Cerebellum (tissue), 4 donors: ENCODE measurements at places on chromosomes 6 and 20. TPM values are rescaled to one million over a fixed set of nuclear protein-coding genes. Genes with fewer than 3 reads are reported as not detected.

Gene HCRTR2
- 10.2 TPM for total RNA-seq

Gene PI16
- total RNA-seq, result 0.73 TPM

Gene ZNF184
- total RNA-seq, result 16.3 TPM

Gene RAD21L1
- total RNA-seq, result not detected

Gene FAM209B
- not detected for total RNA-seq

DNA sequence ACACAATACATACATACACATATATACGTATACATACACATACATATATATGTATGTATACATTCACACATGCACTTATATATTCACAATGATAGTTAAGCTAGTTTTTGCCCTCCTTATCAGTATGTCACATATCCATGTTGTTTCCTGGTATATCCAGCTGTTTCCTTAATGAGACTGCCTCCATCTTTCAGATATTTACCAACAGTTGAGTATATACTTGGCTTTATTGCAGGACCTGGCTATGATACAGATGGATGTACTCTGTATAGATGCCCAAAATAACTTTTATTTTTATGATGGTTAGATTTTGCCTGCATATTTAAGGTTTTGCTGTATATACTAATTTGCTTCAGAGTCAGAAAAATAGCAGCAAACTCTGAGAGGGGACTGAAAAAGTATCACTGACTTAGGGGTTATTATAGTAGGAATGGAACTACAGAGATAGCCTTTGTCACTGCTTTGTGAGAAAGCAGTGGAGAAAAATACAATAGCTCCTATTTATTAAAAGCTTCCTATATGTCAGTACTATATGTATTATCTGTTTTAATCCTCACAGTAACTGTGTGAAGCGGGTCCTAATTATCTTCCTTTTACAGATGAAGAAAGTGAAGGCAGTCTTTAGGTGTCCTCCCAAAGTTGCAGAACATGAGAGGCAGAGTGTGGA lies 35.5 kb downstream of the CARMIL1 start:
- no peak for DNase-seq

DNA sequence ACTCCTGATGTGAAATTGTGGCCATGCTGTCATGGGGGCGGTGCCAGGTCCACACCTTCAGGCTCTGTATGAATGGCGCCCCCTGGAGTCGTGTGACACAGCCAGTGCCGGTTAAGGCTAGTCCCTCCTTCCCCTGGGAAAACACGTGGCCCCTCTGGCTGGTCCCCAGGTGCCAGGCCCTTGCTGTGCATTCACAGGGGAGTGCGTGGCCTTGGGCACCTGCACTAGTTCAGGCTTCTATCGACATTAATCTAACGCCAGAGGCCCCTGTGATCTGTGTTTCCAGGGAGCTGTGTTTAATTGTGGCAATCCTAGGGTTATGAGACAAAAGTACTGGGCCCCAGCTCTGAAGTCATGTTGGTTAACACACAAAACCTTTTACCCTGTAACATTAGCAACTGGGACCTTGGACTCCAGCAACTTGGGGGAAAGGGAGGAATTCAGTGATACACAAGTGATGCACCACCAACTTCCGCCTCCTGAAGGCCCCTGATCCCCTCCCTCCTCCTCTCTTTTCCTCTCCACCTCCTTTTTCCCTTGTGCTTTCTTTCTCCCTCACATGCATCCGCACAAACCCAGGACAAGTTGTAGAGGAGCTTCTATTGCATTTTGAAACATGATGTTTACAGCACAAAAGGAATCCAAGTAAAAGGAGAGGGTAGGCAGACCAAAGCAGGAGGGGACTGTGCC lies 74.0 kb downstream of the SSR1 start:
- no peak for DNase-seq

DNA sequence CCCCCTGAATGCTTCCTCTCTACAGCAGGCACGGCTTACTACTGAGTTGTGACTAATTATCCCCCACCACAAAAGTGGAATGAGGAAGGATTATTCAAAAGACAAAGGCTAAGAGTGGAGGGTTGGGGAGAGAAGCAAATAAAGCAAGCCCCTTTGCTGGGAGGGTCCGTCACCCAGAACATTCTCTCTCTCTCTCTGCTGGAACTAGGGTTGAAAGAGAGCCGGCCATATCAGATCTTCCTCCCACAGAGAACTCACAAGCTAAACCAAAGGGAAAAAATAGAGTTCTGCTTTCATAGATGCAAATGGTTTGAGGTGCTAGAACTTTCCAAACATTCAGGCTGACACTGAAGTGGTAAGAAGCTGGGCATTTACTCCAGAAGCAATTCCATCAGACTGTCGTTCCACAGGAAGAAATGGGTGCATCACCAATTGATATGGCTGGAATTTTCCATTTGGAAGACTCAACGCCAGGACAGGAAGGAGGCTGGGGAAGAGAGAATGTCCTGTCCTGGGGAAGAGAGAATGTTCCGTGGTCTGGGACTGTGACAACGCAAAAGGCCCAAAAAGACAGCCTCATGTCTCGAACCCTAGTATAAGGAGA lies 7.9 kb downstream of the ZMYND8 start:
- no peak for DNase-seq

GRCh38 chr20:37077009-37077408 lies 18.8 kb downstream of the RBL1 start:
- no peak for DNase-seq

GRCh38 chr20:47334022-47334551 lies 22.4 kb downstream of the ZMYND8 start:
- DNase-seq, result no peak

DNA sequence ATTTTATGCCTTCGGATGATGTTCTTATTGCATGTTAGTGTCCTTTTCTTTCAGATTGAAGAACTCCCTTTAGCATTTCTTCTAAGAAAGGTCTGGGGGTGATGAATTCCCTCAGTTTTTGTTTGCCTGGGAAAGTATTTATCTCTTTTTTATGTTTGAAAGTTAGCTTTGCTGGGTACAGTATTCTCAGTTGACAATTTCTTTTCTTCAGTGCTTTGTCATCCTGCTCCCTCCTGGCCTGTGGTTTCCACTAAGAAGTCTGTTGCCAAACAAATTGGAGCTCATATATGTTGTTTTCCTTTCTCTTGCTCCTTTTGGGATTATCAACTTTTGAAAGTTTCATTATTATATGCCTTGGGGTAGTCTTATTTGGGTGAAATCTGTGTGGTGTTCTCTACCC lies 11.5 kb downstream of the GRM1 start:
- DNase-seq, result no peak

- DNase-seq, result no peak
Observed at GRCh38 chr20:7195704-7196103, 428.2 kb downstream of the BMP2 start.

DNA sequence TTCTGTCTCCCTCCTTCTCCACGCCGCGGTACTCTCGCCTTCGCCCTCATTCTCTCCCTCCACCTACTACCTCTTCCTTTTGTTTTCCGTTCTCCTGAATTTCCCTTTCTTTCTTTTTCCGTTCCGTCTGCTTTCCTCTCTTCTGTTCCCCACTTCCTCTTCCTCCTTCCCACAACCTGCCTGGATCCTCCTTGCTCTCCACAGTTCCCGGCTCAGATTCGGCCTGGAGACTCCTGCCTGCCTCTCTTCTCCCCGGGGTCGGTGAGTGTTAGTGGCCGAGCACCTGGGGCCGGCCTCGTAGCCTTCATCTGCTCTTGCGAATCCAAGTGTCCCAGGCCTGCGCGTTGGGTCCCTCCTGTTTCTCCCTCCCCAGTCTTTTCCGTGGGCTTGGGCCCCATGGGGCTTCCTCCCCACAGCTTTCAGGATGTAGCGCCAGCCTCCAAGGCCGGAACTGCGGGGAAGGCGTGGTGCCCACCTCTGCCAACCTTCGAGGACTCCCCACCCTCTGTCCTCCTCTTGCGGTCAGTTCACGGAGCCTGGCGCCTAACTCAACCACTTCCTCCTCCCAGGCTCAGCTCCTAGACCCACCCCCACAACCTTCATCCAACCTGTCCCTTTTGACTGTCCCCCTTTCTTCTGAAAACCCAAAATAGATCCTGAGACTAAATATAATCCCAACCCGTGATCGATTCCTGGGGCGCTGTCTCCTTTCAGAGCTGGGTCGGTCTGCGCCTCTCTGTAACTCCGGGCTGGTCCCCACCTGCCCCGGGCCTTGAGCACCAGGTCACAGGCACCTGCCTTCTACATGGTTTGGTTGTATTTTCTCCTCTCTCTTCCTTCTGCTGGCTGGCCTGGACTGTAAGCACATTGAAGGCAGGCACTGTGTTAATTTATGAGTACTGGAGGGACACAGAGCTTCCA lies 6.8 kb downstream of the NRN1 start:
- DNase-seq, result peak; percentile 24

DNA sequence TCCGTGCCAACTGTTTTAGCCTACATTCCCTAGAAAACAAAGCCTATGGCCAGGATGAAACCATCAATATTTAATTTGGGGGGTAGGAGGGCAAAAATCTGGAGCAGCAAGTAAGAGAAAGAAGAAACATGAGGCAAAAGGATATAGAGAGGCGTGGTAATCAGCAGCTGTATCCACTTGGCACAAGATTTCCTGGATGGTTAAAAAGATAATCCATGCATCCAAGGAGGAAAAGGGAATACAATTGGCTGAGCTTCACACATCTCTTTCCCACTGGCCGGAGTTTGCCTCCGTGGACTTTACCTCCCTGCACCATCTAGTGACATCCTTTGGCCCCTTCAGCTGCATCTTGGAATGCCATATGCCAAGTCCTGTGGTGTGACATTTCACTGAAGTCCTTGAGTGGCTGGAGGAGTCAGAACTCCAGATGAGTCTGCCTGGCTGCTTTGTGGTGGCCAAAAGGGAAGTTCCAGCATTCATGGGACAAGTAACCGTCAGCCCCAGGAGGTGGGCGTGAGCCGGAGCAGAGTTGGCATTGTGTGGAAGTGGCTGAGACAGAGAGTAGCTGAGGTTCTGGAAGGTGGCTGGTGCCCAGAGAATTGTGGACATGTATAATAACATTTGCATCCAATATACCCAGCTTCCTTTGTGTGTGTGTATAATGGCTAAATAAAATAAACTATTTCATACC lies 13.7 kb upstream of the TMX4 start:
- DNase-seq, result no peak

DNA sequence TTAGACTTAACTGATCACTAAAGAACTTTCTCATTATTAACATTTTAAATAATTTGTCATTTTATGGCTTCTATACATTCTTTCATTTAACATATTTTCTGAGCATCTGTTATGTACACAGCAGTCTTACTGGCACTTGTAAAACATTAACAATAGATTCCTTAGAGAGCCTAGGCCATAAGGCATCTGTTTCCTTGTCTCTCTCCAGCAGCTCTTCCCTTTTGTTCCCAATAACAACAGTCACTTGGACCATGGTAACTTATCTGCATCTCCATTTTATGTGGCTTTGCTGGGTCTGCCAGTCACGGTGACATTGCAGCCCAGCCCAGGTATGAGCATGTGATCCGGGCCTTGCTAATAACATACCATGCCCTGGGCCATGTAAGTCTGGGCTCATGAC lies 11.7 kb upstream of the TASP1 start:
- DNase-seq, result no peak

GRCh38 chr20:10061641-10062040 lies 26.9 kb downstream of the ANKEF1 start:
- no peak for DNase-seq

DNA sequence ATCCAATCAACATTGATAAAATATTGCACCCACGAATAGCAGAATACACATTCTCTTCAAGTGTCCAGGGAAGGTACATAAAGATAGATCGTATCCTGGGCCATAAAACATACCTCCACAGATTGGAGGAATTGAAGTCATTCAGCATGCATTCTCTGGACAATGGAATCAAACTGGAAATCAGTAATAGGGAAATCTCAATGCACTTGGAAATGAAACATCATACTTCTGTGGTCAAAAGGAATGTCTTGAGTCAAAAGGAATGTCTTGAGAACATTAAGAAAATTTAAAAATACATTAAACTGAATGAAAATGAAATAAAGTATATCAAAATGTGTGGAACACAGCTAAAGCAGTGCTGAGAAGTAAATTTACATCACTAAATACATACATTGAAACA lies 138.8 kb downstream of the TFAP2A start:
- DNase-seq, result no peak

DNA sequence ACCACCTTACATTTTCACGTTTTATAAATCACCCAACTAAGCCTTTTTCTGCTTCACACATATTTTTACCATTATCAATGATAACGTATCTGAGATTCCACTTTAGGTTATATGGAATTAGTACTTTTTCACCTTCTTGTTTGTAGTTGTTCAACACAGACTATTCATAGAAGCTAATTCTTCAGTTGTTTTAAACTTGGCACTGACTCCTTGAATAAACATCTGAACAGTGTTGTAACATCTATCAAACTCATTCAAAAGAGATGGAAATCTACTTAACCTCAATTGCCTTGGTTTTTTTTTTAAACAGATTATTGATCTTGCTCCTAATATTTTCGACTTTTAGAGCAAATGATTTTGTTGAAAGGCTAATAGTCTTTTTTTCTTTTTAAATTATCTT lies 34.2 kb downstream of the PTPRA start:
- DNase-seq, result no peak
